ENCODE measurements at places on chromosomes 3 and 15.

DNA sequence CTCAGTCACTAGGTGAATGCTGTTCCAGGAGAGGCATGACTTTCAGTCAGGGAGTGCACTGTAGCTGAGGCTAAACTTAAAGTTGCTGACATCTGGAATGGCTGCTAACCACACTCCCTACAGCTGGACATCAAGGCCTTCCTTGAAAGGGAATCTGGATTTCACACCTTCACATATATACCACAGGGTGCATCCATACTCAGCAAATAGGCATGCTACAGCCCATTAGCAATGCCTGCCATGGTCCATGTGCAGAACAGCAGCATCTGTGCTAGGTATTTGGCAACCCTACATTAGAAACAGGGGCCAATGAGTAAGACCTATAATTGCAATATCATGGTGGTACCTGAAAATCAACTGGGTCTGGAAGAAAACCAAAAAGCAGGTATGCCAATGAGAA is 74.8 kb downstream of the SNTN start:
- no peak for DNase-seq

DNA sequence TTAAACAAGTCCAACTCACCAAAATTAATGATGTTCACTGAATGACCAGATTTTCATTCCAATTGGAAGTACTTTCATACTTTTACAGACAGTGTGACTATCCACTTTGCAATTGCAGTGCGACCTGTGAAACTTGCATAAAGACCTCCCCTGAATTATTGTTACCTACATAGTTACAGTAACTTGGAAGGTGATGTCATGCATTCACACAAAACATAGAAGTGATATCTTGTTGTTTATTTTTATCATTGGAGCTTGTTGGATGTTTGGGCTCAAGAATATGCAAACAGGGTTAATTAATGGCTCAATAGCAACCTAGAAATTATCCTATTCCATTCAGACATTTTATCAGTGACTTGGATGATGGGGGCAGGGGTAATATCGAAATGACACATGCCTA is 470.9 kb downstream of the MECOM start:
- no peak for DNase-seq

DNA sequence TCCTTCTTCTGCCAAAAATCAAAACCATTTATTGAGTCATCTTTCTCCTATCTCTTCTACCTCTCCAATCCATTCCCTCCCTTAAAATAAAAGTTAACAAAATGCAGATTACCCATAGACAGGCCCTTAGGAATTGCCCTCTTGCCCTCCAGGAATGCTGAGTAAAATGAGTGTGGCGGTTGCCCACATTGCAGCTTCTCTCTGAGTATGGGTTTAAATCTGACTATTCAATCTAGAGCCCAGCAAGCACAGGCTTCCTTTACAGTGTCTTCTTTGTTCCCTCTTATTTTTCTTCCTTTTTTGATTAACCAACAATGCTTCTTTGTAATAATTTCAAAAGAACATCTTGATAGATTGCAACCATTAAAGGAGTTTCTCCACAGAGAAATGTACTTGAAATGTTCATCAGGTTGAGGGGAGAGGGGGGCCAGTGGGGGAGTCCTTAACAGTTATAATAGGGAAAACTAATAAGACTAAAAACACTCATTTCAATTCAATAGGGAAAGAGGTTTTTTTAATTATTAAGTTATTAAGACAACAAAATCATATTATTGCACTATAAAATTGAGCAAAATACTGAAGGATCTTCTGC is 135.3 kb upstream of the LMCD1 start:
- DNase-seq = no peak

DNA sequence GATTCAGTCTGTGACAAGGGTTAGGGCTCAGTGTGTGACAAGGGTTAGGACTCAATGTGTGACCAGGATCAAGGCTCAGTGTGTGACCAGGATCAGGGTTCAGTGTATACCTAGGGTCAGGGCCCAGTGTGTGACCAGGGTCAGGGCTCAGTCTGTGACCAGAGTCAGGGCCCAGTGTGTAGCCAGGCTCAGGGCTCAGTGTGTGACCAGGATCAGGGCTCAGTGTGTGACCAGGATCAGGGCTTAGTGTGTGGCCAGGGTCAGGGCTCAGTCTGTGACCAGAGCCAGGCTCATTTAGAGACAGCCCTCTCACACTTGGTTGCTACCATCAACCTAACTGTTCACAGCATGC is 24.2 kb downstream of the LOXL1 start:
- DNase-seq = no peak

DNA sequence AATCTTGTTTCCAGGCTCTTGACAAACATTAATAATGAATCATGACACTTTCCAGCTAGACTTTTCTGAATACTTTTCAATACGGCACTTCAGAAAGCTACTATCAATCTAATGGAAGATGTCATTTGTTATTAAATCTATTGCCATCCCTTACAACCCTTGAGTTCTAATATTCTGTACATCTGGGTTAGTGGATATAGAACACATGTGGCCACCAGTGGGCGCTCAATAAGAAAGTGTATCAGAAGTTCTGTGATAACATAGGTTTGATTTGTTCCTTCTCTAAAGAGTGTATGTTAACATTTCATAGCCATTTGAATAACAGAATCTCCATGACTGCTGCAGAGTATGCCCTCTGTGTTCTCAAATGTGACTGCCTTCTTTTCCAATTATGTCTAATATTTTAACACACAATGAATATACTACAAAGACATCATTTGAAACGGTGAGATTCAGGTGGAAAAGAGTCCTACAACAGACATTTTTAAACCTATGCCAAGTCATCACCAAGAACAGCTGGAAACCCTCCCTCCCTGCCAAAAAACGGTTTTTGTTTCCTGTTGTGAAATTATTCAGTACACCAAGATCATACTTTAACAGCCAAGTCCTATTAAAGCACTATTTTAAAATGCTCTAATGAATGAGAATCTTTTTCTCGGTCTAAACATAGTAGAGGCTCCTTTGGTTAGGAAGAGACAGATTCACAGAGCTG is 22.2 kb downstream of the ALDH1A2 start:
- DNase-seq = no peak

DNA sequence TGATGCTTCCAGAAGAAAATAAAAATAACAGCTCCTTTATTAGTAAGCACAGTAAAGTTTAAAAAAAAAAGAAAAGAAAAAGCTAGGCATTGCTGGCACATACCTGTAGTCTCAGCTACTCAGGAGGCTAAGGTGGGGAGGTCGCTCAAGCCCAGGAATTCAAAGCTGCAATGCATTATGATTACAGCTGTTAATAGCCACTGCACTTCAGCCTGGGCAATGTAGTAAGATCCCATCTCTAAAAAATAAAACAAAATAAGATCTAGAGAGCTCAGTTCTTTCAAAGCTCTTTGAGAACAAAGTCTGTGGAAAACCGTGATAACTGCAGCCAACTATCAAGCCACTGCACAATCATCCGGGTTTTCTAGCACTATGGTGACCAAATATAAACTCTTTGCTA is 212.2 kb downstream of the ZMAT3 start:
- DNase-seq = no peak

GRCh38 chr3:196988241-196989029 is 19.8 kb upstream of the PIGZ start:
- no peak for DNase-seq

DNA sequence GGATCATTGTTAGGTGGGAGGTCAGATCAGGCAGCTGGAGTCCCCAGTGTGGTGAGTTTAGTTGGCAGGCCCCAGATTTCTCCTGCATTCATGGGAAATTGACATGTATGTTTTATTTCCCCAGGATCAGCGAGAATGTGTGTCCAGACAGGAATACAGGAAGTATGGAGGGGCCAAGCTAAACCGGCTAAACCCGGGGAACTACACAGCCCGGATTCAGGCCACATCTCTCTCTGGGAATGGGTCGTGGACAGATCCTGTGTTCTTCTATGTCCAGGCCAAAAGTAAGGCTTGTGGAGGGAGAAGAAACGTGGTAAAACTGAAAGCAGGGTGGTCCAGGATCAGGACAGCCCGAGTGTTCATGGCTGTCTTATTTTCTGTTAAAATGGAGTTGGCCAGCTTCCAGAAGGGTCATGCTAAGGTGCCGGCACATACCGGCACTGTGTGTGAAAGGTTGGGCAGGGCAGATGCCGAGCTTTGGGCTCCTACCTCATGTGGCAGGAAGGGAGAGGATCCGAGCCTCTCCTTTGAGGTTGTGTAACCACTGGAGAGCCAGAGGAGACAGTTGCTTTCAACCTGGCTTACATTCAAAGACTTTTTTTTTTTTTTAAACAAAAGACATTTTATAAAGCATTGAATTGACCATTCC is 83.1 kb downstream of the PGPEP1L start:
- DNase-seq = no peak

DNA sequence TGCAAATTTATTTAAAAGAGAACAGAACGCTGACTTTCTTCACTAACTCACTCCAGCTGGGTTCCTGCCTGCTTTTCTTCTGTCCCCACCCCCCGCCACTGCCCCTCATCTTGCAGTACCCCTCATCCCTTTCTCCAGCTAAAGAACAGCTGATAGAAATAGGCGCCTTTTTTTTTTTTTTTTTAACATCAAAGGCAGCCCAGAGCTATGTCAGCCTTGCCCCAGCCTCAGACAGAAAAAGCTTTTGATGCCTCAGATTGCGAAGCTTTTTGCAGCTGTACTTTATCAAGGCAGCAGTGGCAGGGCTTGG is 1.8 kb downstream of the CADPS start:
- no peak for DNase-seq

DNA sequence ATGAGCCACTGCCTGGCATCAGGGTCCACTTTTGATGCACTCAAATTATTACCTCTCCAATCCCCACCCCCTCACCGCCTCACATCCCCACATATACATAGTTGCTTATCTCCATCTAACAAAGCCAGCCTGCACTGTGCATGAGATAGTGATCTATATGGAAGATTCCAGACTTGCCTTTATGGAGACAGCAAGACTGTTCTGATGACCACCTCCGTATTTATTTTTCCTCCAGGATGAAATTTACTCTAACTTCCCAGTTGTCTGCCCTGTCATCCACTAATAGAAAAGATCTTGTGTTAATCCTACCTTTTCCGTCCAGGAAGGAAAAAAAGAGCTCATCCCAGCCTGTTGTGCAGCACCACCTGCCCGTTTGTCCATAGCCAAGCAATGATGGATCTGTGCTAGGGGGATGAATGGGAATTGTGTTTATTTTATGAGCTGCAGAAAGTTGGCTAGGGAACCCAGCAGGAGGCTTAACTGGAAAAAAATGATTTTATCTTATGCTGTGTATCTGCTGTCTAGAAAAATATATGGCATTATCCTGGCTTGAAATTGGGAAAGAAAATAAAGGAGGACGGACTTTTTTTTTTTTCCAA is 114.5 kb downstream of the CD47 start:
- DNase-seq = no peak

DNA sequence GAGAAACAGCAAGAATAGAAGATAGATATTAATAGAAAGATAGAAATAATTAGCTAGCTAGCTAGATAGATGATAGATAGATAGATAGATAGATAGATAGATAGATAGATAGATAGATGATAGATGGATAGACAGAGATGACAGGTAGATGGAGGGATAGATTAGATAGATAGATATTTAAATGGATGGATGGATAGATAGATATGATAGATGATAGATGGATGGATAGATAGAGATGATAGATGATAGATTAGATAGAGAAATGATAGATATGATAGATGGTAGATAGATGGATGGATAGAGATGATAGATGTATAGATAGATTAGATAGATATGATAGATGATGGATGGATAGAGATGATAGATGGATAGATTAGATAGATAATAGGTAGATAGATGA is 8.3 kb upstream of the ATP10A start:
- no peak for DNase-seq

GRCh38 chr15:72338617-72339321 is 18.8 kb upstream of the CELF6 start:
- no peak for DNase-seq

GRCh38 chr15:100073982-100074381 is 267.8 kb downstream of the ADAMTS17 start:
- no peak for DNase-seq

DNA sequence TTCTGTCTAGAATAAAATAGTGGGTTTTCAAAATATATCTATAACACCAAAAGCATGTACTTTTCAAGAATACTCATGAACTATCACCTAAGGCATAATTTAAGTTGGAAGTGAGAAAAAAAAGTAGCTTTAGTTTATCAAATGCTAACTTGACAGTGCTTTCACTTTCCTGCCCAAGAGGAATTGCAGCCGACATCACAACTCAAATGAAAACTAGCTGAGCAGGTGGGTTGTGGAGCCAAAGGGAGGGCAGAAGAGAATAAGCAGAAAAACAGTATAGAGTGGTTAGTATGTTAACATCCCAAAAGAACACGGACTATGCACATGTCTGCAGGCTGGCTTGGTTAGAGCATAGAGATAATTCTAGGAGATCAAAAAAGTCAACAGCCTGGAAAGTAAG is 120.9 kb downstream of the NEDD4 start:
- no peak for DNase-seq

GRCh38 chr3:5170975-5171374 is 16.5 kb upstream of the EDEM1 start:
- no peak for DNase-seq

DNA sequence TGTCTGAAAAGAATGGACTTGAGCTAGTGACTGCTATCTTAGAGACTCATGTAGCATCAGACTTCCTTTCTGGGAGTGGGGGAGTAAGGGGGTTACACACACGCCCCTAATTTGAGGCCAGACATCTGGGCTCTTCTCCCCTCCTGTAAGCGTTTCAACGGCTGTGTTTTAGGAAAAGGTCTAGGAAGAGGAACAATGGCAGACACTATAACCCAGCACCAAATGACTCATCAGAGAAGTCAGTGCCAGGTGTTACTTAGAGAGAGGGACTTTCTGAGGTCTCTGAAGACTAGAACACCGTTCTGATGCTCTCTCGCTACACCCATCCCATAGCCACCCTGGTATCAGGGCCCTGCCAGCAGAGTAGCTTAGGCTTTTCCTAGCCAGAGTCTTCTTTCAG is 65.5 kb downstream of the SSUH2 start:
- no peak for DNase-seq

- DNase-seq = no peak
These were observed at the start of gene CHRNA7 for GRCh38 chr15:32029862-32030781. CHRNA7 (plus strand) TSS chr15:32030515; CDS start chr15:32030595, 80 bp downstream.

- DNase-seq = no peak
These were observed 15.7 kb upstream of the LMCD1 start for GRCh38 chr3:8485943-8486342.

Data from activated CD8-positive, alpha-beta memory T cell treated with anti-CD3 and anti-CD28 coated beads for 48 hours (primary cell).